GM23338 (cell line): ENCODE measurements at places on chromosomes 2 and 18. TPM values are rescaled to one million over a fixed set of nuclear protein-coding genes. Genes with fewer than 3 reads are reported as not detected.

Gene EEF1B2
- total RNA-seq: 213 and 305 TPM in 2 replicates

GRCh38 chr2:199315299-199316179, 142.2 kb downstream of the SATB2 start:
- peak; percentile 72 for DNase-seq

GRCh38 chr18:73613706-73614340, 533.8 kb downstream of the FBXO15 start:
- no peak for DNase-seq

DNA sequence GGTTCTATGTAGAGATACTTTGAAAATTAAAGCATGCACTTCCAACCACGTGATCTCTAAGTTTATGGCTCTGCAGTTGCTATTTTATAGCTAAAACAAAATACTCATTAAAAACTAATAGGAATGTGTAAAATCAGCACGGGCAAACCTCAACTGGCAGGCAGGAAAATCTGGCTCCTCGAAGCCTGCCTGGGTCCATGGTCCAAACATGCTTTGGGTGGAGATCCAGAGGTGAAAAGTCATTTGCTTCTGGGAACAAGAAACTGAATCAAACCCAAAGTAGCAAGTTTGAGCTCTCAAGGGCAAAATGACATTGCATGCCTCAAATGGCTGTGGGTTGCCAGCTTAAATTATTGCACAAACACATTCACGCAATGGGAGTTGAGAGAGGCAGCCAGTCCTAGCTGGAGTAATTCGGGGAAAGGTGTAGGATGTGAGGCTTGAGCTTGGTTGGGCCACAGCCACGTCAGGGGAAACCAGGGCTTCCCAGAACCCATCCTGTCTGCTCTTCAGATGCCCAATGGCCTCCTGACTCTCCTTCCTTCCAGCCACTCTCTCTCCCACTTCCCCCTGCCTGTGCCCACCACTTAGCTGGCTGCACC, 75.2 kb upstream of the LCLAT1 start:
- DNase-seq: no peak

Gene RESP18
- total RNA-seq: not detected in 2 replicates

Gene PSMA8
- total RNA-seq: not detected in 2 replicates

GRCh38 chr2:231701456-231702373, 6.6 kb upstream of the PTMA start:
- no peak for DNase-seq

- DNase-seq: no peak
Measured at GRCh38 chr2:95012881-95013550, 12.5 kb upstream of the MAL start.

DNA sequence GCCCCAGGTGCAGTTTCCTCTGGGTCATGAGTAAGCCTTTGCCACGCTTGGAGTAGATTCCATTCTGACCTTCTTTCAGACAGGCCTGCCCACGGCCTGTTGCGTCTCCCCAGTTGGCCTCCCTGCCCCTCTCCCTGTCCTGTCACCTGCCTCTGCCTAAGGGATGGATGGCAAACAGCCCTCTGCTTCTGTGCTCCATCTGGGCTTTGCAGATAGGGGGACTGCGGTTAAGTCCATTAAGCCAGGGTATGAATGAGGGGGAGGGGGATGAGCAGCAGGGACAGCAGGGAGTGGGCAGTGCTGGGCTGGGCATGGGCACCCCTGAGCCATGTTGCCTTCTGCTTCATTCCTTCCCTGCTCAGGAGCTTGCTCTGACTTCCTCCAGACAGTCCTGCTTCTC, 37.6 kb upstream of the B3GNT7 start:
- DNase-seq: no peak

DNA sequence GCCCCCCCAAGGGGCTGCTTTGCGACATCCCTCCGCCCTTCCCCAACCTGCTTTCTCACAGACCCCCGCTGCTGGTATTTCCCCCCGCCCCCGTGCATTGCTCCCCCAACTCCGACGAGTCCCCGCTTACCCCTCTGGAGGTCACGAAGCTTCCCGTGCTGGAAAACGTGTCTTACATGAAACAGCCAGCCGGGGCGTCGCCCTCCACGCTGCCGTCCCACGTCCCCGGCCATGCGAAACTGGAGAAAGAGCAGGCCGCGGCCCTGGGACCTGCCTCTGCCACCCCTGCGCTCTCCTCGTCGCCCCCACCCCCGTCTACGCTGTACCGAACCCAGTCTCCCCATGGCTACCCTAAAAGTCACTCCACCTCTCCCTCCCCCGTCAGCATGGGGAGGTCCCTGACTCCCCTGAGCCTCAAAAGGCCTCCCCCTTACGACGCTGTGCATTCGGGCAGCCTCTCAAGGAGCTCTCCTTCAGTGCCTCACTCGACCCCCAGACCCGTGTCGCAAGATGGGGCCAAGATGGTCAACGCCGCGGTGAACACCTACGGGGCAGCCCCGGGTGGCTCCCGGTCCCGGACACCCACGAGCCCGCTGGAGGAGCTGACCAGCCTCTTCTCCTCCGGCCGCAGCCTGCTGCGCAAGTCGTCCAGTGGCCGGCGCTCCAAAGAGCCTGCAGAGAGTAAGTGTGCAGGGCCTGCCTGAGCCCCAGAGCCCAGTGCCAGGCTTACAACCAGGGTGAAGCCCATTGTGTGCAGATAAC, 183.0 kb downstream of the NYAP2 start:
- no peak for DNase-seq

Gene DSC1
- not detected in 2 replicates for total RNA-seq

- no peak for DNase-seq
Measured at GRCh38 chr2:187157046-187157445, 291.0 kb downstream of the CALCRL start.

DNA sequence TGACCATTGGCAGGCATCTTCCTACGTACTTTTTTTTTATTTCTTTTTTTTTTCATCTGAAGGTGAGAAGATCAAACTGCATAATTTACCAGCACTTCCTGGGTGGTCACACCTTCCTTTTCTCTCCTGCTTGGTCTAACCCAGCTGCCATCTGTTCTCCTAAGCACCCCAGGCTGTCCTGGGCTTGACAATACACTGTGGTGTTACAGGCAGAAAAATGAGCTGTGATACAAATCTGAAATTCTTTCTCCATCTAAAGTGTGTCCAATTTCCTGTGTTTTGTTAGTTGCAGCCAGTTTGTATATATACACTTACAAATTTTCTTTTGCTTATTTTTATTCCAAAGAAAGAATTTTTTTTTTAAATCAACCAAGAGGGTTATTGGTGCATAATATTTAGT, 786.0 kb upstream of the ZEB2 start:
- DNase-seq: no peak

DNA sequence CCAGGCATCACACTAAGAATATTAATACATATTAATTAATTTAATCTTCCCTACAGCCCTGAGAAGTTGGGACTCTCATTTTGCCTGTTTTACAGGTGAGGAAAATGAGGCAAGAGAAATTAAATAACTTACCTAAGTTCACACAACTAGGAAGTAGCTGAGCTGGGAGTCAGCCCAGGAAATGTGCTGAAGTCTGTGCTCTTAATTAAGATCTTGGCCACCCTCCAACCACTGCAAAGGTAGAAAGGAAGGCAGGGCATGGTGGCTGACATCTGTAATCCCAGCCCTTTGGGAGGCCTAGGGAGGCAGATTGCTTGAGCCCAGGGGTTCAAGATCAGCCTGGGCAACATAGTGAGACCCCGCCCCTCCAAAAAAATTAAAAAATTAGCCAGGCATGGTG, 12.9 kb upstream of the MGAT4A start:
- no peak for DNase-seq

Gene OTX1
- total RNA-seq: 0.74 and 1.3 TPM in 2 replicates

DNA sequence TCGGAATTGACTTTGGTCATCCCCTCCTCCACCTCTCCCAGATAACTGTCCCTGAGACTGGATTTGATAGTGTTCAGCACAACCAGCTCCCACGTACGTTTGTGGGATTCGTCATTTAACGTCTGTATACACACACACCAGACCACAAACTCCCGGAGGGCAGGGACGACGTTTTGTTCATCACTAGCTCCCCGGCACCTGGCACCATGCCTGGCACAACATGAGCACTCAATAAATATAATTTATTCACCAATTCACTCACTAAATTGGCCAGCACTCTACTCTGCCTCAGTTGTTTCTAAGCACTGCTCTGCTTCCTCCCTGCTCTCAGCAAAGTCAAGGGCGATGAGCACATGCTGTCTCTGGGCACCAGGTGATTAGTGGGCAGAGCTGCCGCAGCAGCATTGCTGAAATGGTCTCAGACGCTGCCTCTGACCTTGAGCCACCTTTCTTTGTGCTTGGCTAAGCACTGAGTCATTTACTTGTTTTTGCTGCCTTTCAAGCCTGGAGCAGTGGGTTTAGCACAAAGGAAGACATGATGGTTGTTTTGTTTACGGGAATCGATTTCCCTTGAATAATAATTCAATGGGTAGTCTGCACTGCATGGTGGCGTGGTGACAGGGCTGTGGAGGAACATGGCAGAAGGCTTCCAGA, 19.3 kb upstream of the LOXHD1 start:
- no peak for DNase-seq
